ENCODE measurements at places on chromosomes 7 and 10. TPM values are rescaled to one million over a fixed set of nuclear protein-coding genes. Genes with fewer than 3 reads are reported as not detected.

UBE2H gene
- 35.3 TPM for polyA plus RNA-seq

HKDC1 gene
- polyA plus RNA-seq, result not detected

SPDYE2B gene
- not detected for polyA plus RNA-seq

MMD2 gene
- polyA plus RNA-seq, result not detected

CNPY1 gene
- polyA plus RNA-seq, result not detected

- no peak for DNase-seq
Measured at GRCh38 chr10:92108747-92109146, 182.1 kb downstream of the CPEB3 start.

GRCh38 chr10:25875556-25876165 lies 58.4 kb upstream of the MYO3A start:
- peak; percentile 40 for DNase-seq

GRCh38 chr7:115782696-115783490 lies 247.7 kb downstream of the TFEC start:
- DNase-seq, result no peak

GRCh38 chr7:134768243-134768642 lies 11.2 kb upstream of the CALD1 start:
- no peak for DNase-seq

DNA sequence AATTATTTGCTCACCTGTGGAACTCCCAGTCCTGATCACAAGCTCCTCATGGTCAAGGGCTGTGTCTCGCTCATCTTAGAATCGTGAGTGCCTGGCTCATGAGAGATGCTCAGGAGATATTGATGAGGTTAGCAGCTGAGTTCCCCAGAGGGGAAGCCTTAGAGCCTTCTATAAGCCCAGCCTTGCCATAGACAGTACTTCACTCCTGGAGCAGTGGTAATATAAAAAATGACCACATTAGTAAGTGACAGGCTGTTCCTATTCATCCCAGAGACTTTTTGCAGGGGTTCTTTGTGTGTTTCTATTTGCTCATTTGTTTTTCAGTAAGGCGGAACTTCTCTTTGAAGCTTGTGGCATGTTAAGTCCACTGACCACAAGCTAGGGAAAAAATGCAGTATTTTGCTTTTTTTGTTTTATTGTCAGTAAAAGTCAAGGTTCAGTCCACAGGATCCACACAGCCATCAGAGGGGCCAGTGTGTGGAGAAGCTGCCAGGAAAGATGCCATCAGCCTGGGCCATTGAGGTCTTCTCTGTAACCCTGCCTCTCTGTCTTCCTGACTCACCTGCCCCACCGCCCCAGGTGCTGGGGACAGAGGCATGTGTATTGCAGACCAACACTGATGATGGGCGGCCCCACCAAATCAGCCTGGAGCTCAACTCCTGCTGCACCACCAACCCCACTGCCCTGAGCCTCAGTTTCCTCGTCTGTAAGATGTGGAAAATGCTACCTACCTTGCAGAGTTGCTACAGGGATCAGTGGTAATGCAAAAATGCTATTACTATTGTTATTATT lies 36.4 kb upstream of the JCAD start:
- no peak for DNase-seq

- DNase-seq, result no peak
Measured at GRCh38 chr10:5596611-5597341, 69.6 kb downstream of the ASB13 start.

Data from heart right ventricle (tissue), 16 donors.